SK-N-MC (cell line): ENCODE measurements at places on chromosomes 2 and 18.
A peak's percentile ranks its signal among the peaks of the same experiment; 100 is the strongest.

GRCh38 chr18:71598374-71598773 is 945.8 kb downstream of the CBLN2 start:
- DNase-seq: no peak

DNA sequence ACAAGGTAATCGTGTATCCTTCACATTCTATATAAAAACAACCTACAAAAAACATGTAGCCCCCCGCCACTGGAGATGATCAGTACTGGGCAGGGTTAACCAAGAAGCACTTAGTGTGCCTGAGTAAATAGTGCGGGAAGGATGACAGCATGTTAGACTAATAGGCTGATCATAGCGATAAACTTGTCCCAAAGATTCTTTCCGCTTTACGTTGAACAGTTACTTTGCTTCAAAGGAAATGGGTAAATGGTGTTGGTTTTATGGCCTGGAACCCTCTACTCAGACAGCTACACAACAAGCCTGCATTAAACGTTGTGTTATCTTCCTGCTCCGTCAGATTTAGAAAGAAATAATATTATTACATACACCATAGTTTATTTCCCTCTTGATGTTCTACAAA is 67.7 kb downstream of the CTAGE1 start:
- no peak for DNase-seq

GRCh38 chr2:59961746-59962145 is 591.7 kb downstream of the BCL11A start:
- DNase-seq: no peak

GRCh38 chr2:85766229-85766628 is 12.4 kb downstream of the ATOH8 start:
- DNase-seq: no peak

DNA sequence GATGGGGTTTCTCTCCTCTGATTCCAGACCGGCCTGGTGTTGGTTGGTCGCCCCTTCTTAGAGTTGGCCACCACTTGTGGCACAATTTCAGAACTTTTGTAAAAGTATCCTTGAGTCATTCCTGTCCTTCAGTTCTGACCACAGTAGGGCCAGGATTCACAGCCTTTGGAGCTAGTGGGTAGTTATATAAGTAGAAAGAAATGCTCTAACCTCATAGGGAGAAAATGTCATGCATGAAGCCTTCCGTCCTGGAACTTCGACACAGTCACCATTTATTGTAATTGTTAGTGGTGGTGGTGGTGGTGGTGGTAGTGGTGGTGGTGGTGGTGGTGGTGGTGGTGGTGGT is 65.4 kb downstream of the EPAS1 start:
- DNase-seq: no peak

GRCh38 chr18:35936951-35937350 is 35.5 kb upstream of the RMP24 start:
- DNase-seq: no peak

GRCh38 chr2:151975460-151976414 is 123.1 kb downstream of the CACNB4 start:
- DNase-seq: no peak

DNA sequence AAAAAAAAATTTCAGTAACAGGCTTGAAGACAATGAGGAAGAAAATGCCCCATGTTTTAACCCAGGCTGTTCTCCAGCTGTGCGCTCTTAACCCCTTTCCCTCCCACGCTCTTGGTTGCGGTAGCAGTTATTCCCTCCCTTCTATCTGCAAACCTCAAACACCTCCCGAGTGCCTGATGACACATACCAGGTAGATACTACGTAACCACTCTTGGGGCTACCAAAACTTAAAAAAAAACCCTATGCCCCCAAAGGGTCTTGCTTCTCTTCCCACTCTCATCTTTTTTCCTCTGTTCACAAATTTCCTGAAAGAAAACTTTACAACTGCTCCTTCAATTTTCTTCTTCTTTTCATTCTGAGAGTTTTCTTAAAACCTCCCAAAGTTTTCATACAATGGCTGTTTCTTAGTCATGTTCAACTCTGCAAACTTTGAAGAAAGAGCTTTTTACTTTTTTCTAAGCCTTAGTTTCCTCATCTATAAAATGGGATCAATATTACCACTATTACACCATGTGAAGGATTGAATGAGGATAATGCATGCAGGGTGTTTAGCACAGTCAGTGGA is 4.9 kb upstream of the DRC1 start:
- DNase-seq: no peak

DNA sequence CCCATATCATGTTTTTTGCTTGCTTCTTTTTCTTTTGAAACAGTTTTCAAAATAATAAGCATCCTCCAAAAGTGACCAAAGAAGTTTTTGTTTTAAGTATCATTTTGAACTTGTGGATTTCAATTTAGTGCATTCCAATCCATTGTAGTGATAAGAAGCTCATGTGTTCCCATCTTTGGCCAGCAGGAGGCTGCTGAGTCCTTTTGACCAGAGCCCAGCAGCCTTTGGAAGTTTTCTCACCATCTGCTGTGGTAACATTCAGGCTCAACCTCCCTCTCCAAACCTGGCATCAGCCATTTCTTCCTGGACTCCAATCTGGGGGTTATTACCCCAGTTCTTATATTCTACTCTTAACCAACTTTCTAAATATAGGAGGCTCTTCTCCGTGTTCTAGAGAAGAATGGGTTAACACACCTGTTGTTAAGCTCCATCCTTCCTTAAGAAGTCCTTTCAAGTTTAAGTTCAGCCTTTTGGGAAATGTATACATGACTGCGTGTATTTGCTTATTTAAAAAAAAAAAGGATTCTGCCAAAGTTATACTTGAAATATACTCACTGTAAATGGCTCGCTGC is 39.0 kb upstream of the MAL start:
- DNase-seq: peak; percentile 10
